ENCODE measurements at places on chromosomes 12 and 14.

DNA sequence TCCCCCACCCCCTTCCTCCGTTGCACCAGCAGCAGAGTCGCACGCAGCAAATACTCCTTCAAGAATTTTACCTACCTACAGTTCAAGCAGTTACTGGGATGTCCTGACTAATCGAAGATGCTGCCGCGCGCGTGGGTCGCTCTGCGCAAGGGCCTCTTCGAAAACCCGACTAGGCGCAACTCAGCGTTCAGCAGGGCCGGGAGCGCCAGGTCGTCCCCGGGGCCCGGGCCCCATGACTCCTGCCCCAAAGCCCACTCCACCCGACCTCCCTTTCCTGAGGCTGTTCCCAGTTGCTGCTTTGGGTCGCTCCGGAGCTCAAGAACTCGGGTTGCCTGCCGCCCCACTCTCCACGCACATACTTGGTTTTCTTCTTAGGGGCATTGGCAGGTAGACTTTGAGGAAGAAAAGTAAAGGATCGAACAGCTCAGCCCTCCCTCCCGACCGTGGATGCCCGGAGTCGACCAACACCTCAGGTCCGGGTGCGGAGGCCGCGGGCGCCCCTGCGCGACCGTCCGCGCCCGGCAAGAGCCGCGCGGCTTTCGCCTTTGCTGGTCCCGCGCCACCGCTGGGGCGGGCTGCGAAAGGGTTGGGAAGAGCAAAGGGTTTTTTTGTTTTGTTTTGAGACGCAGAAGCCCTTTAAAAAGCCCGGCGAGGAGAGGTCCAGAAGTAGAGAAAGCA lies 1.9 kb downstream of the BMP4 start:
- DNase-seq: no peak

DNA sequence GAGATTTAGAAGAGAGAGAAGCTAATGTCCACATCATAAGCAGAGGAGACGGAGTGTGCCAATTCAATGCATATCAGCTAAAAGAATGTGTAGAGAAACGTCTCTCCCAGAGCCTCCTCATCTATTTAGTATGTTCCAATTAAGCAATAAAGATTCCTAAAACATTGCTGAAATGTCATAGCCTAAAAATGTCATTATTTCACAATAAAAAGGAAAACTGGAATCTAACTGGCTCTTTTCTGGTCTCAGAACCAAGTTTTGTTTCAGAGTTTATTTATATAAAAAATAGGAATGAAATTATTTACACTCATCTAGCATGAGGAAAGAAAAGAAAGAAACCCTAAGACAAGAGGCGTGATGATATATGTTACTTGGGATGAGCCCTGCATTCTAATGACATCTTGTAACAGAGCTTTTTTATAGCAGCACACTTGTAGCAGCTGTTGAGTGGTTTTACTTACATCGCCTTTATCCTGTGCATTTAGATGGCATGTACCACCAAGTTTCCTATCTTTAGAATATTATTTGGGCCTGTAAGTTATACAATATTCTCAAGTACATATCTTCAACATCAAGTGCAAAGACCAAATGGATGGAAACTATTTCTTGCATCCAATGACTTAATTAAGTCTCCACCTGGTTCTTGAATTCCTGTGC lies 266.3 kb upstream of the PRKD1 start:
- DNase-seq: no peak

- no peak for DNase-seq
Observed at GRCh38 chr14:65312859-65313258, 99.7 kb upstream of the FUT8 start.

DNA sequence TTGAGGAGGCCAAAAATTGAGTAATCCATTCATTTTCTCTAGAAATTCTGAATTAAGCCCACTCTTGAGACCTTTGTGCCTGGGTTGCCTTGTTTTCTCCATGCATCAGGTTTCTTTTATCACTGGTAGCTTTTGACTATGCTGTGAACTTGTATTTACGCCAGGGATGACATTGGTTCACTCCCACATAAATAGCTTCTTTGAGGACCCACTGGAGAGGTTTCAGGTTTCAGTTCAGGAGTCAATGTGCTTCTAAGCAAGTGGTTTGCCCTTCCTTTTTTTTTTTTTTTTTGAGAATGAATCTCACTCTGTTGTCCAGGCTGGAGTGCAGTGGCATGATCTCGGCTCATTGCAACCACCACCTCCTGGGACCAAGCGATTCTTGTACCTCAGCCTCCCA lies 10.2 kb upstream of the SLC17A8 start:
- DNase-seq: no peak

DNA sequence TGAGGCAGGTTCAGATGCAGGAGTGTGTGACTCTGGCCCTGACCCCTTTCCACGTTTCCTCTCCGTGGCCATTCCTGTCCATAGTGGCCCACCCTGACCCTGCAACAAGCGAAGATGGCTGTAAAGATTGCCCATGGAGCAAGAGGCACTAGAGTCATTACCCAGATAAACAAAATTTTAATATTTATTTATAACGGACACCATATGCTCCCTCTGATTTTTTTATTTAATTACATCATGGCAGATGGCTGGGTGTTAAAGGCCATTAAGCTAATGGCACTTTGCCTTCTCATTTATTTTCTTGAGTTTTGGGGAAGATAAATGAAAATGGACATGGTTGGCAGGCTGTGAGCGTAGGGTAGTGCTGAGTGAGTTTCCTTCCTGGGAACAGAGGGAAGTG lies 58.7 kb downstream of the WSCD2 start:
- no peak for DNase-seq

GRCh38 chr12:25320123-25321006 lies 69.6 kb upstream of the KRAS start:
- no peak for DNase-seq

GRCh38 chr12:85676816-85677749 lies 159.1 kb downstream of the RASSF9 start:
- no peak for DNase-seq

- no peak for DNase-seq
Observed at GRCh38 chr12:122986258-122986871, 5.9 kb downstream of the ARL6IP4 start.

DNA sequence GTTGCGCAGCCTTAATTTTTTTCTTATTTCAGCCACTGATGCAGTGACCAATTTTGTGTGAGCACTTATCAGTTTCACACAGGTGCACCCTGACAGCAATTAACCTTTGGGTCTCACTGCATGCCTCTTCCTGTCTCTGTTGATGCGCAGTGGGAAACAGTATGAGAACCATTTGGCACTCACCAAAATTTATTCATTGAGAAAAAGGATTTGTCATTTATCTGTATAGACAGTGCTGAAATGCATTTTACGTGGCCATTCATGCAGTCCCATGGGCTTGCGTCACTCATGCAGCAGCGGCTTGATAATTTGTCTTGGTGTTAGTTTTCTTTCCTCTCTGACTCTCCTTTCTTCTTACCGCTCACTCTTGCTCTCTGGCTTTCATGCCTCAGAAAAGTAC lies 157.5 kb downstream of the C12orf75 start:
- no peak for DNase-seq

DNA sequence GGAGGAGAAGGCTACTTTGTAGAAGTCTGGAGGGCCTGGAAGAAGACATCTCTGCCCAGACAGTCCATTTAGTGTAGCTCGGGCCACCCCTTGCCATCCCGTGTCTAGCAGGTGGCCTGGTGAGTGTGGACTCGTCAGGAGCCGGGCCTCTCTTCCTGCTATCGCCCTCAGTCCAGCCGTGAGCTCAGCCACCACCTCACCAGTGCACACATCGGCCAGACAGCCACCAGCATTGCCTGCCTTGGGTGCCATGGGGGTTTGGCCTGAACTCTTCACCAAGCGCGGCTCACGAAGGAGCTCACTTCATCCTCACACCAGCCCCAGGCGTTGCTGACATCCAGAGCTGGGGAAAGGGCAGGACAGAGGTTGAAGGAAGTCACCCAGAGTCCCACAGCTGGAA lies 19.6 kb upstream of the TRAF3 start:
- DNase-seq: no peak

DNA sequence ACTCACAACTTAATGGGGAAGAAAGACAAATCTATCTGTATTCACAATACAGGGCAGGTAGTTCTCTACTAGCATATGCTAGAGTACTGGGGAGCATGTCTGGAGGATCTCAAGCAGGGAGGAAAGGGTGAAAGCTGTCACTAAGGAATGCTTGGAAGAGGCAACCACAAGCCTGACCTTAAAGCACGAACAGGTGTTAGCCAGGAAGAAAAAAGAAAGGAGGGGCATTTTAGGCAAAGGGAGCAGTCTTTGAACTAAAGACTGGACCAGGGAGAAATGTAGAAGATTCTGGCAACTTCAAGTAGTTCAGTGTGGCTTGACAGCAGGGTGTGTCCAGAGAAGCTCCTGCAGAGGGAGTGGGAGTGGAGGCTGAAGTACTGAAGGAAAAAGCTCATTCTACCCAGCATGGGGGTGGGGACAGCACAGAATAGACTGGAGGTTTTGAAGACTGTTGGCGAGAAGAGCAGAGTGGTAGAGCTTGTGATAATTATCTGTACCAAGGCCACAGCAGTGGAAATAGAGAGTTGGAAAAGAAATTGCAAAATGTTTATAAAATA lies 50.9 kb downstream of the AP5M1 start:
- DNase-seq: no peak

DNA sequence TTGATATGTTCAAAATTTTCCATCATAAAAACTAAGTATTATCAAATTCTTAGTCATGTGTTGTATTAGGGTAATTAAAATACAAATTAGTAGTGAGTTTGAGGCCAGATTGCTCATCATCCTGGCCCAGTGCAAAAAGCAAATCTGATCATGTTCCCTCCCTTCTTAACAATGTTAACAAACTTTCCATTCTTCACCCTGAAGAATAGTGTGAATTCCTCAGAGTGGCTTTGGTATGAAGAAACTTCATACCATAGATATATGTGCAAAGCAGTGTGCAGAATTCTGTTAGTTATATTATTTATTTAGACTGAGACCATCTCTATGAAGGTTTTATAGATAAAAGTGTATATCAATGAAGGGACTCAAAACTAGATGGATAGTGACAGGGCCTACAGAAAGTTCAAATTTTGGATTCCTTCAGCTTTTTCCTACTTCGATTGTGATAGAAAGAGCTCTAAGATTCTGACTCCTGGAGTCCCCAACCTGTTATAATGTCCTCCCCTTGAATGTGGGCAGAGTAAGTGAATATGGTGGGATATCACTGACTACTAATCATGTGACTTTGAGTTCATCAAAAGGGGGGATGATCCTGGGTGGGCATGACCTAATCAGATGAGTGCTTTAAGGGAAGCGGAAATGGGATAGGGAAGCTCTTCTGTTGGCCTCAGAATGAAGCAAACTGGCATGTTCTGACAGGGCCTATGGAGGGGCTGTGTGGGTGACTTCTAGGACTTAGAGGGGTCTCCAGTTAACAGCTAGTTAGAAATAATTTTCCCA lies 271.4 kb downstream of the BTG1 start:
- no peak for DNase-seq

DNA sequence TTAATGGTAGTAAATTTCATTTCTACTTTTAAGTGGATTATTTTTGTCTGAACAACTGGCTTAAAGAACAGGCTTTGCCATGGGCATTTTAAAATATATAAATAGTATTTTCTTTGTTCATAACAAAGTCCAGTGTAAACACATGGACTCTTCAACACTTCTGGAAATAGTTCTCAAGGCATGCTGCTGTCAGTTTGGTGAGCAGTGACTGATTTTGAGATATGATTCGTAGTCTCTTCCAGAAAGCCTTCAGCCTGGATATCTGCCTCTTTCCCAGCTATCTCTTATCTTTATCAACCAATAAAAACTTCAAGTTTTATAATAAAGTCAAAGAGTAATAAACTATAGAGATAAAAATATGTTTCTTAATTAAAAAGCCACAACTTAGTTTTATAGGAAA lies 110.7 kb downstream of the NAV3 start:
- DNase-seq: no peak

DNA sequence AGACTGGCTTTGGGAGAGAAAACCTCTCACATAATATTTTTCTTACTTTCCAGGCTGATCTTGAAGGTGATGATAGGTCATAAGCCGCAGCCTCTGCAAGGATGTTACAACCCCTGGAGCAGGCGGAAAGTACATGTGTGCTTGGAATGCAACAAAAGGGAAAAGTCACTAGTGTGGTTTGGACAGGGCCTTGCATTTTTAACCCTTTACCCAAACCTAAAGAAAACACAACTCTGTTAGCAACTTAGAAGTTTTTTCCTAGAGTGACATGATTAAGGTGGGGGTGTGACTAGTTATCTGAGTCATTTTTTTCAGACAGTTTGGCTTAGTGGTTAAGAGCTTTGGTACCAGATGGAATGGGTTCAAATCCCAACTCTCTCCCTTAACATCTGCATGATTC lies 97.0 kb downstream of the TMEM30B start:
- no peak for DNase-seq

DNA sequence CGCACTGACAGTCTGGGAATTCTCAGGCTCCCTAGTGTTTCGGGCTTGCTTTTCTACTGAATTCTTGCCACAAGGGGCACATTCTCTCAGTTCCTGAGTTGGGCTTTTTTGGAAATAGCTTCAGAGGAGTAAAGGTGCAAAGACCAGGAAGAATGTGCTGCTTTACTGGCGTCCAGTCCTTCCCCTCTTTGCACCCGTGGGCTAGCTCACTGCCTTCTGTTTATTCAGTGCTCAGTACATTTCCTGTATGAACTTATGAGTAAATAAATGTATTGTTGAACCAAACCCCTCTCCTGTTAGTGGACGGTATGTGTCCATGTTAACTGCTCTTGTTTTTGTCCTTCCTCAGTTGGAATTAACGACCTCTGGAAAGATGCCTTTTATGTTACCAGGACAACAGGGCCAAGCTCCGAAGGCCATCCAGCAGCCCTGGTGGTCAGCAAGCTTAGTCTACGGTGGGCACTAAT lies 24.0 kb downstream of the GSG1 start:
- no peak for DNase-seq

DNA sequence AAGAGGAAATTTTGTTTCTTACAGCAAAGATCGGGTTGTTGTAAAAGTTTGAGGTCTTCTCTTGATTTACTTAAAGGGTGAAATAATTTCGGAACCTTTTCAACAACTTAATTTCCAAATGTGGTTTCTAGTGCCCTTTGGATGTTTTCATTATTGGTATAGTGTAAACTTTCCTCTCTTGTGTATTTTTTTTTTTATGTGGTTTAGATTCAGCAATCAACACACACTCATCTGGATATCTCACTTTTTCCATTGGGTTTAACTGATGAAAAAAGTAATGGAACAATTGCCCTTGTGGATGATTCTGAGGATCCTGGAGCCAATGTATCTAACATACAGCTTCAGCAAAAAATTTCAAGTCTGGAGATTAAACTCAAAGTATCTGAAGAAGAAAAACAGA lies 116.3 kb downstream of the CCDC91 start:
- no peak for DNase-seq

- DNase-seq: no peak
Observed at GRCh38 chr12:86081843-86082242, 174.3 kb downstream of the MGAT4C start.

GRCh38 chr12:19196959-19197630 lies 67.6 kb downstream of the PLEKHA5 start:
- DNase-seq: no peak

GRCh38 chr12:98256830-98257229 lies 258.6 kb upstream of the TMPO start:
- no peak for DNase-seq

GRCh38 chr12:121925358-121925695 lies 6.9 kb downstream of the CFAP251 start:
- no peak for DNase-seq
